Activated CD4-positive, alpha-beta memory T cell treated with anti-CD3 and anti-CD28 coated beads for 36 hours (primary cell): ENCODE measurements at places on chromosomes 6 and 20. TPM values are rescaled to one million over a fixed set of nuclear protein-coding genes. Genes with fewer than 3 reads are reported as not detected.
A peak's percentile ranks its signal among the peaks of the same experiment; 100 is the strongest.

The FABP7 gene
- not detected for total RNA-seq

GRCh38 chr6:7051780-7052442 is 55.9 kb upstream of the RREB1 start:
- peak overlapping the region; percentile 49 for H3K4me3 ChIP-seq
- peaks cover 9% of the 10 kb centered on the region for H3K27me3 ChIP-seq
- H3K27ac ChIP-seq, result no peak overlapping the region
- DNase-seq, result peak; percentile 59

The MOG gene
- total RNA-seq, result not detected

DNA sequence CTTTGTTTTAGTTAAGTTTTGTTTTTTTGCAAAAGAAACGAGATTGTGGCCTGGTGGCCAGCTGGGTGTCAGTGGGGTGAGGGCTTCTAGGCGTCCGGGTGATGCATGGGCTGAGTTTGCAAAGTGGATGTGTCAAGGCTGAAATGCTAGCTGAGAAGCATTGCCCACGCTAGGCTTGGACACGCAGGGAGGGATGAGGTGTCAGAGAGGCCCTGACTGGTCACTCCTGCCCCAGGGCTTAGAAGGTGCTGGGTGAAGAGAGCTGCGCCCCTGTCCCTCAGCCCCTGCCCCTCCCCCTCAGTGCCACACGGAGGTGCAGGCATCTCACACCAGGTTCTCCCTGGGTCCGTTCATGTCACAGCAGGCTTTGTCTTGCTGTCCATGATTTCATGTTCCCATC is 8.1 kb downstream of the OSBPL2 start:
- no peaks in the 10 kb centered on the region for H3K27me3 ChIP-seq
- no peak overlapping the region for H3K4me3 ChIP-seq
- H3K36me3 ChIP-seq, result no peaks in the 10 kb centered on the region

GRCh38 chr6:37838219-37838921 is 18.8 kb downstream of the ZFAND3 start:
- no peak overlapping the region for H3K4me3 ChIP-seq
- H3K27ac ChIP-seq, result no peak overlapping the region
- no peaks in the 10 kb centered on the region for H3K27me3 ChIP-seq
- H3K36me3 ChIP-seq, result peaks cover 17% of the 10 kb centered on the region

GRCh38 chr6:100283285-100283684 is 181.4 kb downstream of the SIM1 start:
- no peak for DNase-seq
- H3K4me3 ChIP-seq, result no peak overlapping the region
- H3K27me3 ChIP-seq, result no peaks in the 10 kb centered on the region
- H3K4me1 ChIP-seq, result no peaks in the 10 kb centered on the region
